ENCODE measurements at places on chromosomes 6 and 20.

- no peak for DNase-seq
Measured at GRCh38 chr20:34179637-34180360, 61.4 kb upstream of the ASIP start.

DNA sequence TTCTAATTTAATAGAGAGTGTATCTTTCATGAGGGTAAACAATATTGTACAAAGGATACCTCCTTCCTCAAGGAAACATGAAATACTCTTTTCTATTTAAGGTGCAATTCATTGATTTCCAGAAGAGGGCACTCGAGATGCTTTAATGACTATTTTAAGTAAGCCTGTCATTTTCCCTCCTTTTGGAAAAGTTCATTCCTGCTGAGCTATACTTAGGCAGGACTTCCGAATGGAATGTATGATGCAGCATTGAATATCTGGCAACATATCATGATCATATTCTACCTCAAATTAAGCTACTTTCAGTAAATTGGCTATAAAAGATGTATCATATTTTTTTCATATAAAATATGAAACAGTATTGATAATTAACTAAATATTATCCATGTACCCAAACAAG, 5.0 kb downstream of the DST start:
- DNase-seq, result no peak

- no peak for DNase-seq
Measured at GRCh38 chr6:19450651-19451050, 386.5 kb upstream of the ID4 start.

- DNase-seq, result no peak
Measured at GRCh38 chr6:46583081-46583480, 69.5 kb downstream of the CYP39A1 start.

- DNase-seq, result no peak
Measured at GRCh38 chr6:43074847-43075669, 1.1 kb upstream of the PTK7 start.

DNA sequence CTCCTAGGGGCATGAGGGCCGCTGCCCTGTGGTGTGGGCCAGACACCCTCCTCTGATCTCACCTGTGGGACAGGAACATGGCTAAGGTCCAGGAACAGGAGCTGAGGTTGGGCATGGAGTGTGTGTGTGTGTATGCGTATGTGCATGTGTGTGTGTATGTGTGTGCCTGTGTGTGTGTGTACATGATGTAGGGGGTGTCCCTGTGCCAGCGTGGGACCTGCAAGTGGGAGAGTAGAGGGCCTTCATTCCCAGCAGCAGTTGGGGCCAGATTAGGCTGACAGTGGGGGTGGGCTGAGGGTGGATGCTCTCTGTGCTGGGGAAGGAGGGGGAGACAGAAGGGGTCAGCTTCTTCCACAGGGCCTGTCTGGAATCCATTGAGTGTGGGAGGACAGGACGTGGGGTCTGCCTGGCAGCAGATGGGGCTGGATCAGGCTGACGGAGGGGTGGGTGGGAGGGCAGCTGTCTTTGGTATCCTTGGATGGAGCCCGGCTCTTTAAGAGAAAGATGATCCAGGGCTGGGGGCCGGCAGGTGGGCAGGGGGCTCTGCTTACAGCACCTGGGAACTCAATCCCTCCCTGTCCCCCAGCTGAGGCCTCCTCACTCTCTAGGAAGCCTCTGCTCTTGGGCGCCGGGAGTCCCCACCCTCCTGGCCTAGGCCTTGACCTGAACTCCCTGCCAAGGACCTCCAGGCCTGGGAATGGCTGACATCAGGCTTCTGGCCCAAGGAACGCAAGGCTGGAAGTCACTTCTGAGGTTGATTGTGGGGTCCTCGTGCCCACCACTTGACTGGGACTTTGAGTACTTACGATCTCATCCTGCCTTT, 44.0 kb downstream of the SPDEF start:
- peak; percentile 39 for DNase-seq

DNA sequence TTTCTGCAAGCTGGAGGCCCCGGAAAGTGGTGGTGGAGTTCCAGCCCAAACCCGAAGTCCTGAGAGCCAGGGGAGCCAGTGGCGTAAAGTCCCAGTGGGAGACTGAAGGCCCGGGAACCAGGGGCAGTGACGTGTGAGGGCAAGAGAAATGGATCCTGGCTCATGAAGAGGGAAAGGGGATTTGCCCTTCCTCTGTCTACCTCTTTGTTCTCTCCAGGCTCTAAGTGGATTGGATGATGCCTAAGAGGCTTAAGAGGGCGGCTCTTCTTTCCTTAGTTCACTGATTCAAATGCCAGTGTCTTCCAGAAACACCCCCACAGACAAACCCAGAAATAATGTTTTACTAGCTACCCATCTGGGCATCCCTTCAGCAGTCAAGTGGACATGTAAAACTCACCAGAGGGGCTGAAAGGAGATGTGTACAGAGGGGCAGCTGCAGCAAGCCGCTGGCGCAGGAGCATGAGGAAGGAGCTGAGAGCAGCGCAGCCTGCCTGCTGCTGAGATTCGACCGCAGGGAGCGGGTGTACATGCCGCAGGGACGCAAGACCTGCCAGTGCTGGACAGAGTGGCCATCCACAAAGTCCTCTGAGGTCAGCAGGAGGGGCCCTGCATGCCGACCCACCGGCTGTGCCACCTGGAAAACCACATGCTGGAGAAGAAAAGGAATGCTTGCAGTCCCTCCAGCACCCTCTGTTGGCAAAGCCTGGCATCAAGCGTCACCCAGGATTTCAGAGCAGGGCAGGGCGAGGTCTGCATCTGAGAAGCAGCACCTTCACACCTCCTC, 29.5 kb downstream of the CDYL start:
- DNase-seq, result peak; percentile 75

DNA sequence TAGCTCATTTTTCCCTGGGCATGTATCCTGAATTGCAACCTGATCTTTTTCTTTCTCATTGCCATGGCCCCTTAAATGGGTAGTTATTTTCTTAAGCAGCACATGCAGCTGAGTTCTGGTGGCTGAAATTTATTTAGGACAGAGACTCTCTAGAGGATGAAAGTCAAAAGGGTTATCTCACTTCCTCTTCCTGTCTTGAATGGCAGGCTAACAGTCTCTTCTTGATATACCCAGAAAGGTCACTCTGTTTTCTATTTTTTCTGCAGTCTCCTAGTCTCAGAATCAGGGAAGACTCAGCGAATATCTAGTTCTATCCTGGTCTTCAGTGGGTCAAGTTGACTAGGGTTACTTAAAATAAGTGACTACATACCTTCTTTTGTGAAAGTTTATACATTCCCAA, 243.3 kb downstream of the EPHA7 start:
- DNase-seq, result no peak

DNA sequence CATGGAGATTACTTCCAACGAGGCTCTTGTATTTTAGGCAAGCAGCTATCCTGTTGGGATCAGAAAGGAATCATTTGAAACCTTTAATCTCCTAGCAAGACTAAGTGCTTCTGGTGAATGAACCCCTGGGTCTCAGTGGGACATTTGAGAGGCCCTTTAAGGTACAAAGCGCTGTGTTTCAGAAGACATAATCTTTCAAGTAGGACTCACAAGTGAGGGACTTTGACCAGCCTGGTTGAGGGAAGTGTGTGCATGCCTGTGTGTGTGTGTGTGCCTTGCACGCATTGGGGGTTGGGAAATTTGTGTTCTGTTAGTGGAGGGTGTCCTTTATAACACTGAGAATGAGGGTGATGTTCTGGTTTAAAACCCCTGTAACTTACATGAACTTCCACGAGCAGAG, 64.4 kb upstream of the KCNG1 start:
- DNase-seq, result no peak

DNA sequence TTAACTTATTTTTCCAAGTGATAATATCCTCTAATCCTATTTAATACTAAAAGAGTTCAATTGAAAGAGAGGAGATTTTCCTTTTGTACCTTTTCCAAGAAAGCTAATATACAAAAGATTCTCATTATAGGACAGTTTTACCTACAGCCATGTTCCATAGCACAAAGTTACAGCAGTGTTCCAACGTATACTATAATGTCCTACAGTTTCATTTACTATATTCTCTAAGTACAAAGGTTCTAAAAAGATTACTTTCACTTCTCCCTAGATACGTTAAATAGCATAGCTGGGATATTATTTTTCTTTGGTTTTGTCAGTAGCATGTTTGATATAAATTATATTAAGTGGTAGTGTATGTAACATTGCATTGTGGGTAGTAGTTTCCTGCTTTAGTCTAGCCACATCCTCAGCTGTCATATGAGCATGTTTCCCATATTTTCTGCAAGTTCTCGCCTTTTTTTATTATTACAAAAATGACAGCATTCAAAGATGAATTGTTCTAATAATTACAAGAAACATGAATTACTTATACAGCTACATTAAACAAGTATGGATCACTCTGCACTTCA, 4.4 kb upstream of the RUNX2 start:
- no peak for DNase-seq

GRCh38 chr6:37554480-37554819, 54.8 kb upstream of the CCDC167 start:
- no peak for DNase-seq

DNA sequence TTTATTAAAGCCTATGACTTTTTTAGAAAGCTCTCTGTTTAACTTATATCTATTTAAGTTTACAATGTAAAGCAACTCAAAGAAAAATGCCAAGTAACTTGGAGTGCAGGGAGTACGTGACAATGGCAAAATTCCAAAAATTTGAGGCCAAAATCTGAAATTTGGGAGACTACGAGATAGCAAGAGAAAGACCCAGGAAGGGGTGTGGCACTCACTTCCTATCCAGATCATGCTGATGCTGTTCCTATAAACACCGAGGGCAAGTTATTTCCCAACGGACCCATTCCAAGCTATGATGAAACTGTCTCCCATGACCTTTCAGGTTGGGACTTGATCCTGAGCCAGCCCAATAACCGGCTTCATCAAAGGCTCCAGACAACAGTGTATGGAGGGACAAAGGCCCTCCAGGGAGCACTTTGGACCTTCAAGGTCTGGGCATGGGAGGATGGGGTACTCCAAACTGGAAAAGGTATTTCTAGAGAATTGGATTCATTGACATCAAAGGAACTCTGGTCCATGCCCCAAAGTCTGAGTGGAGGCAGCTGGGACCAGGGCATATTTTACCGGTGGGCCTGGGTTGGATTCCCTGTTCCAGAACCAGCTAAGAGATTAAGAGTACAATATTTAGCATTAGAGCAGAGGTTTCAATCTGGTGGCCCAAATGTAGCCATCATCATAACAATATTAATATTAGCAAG, 15.7 kb upstream of the SLC13A3 start:
- DNase-seq, result no peak

- no peak for DNase-seq
Measured at GRCh38 chr6:14102383-14102782, 15.2 kb upstream of the CD83 start.

- DNase-seq, result no peak
Measured at GRCh38 chr6:144417681-144418080, 132.5 kb downstream of the UTRN start.

DNA sequence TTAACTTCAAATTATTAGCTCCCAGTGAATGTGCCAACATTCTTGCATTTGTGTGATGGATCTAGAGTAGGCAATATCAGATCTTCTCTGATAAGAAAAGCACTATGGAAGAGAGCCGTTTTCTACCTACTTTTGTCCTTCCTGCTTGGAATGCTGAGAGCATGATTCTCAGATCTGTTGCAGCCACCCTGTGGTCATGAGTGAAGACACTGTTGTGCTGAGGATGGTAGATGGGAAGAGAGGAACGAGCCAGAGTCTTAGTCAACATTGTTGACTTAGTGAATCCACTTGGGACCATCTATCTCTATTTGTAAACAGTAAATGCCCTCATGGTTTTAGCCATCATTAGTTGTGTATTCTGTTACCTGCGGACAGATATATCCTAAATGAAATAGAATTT, 202.6 kb downstream of the CD109 start:
- no peak for DNase-seq

GRCh38 chr6:55438203-55438602, 110.9 kb downstream of the GFRAL start:
- no peak for DNase-seq

DNA sequence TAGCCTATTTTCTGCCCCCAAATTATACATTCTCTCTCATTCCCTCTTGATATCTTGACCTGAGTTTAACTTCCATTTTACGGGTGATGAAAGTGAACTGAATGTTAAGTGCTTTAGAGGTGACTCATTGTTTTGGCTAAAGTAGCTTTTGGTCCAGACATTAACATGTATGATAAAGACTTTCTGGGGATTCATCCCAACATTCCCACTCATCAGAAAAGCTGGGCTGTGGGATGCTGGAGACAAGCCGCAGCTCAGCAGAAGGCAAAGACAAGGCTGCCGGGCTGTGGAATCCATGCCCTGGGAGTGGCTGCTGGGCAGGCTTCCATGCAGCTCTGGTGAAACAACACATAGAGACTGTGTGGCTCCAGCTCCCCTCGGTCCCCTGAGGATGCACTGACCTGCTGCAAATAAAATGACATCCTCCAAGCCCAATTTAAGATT, 89.9 kb upstream of the SYNDIG1 start:
- DNase-seq, result peak; percentile 37

GRCh38 chr6:19549109-19549508, 288.1 kb upstream of the ID4 start:
- no peak for DNase-seq

GRCh38 chr6:125655511-125655910, 93.9 kb upstream of the HEY2 start:
- DNase-seq, result no peak

DNA sequence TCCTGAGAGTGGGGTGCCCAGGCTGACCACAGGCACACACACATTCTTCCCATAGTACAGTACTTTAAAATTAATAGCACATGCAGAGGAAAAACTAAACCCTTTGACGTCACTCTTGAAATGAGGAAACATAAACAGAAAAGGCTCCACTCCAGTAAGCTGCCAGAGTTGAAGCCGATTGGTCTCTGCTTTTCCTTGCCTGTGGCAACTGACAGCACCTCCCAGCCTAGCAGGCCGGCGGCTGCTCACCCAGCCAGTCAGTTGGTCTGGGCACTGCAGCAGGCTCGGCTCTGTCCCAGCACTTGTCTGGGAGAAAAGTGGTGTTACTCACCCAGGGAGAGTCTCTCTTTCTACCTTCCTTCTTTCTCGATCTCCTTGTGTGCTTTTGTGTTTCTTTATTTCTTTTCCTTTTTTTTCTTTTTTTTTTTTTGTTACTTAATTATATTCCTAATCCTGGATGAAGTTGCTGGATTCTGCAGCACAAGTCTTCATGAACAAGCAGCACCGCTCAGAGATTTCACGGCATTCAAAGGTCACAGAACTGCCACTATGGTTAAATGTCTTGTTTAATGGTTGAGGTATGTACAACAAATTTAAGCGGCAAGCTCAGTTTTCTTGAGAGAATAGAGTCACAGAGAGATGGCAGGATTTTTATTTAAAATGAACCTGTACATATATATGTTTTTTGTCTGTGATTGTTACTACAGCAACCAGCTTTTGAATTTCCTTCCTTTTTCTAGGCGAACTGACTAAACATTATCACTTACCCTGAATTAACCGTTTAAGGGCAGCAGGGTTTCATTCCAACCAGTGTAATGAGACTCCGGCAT, at the start of gene PDE7B:
Gene PDE7B (plus strand): TSS at position 260 of the 830 bp plus-strand sequence.
- peak; percentile 74 for DNase-seq

- no peak for DNase-seq
Measured at GRCh38 chr6:87907521-87907920, 140.1 kb upstream of the SPACA1 start.

DNA sequence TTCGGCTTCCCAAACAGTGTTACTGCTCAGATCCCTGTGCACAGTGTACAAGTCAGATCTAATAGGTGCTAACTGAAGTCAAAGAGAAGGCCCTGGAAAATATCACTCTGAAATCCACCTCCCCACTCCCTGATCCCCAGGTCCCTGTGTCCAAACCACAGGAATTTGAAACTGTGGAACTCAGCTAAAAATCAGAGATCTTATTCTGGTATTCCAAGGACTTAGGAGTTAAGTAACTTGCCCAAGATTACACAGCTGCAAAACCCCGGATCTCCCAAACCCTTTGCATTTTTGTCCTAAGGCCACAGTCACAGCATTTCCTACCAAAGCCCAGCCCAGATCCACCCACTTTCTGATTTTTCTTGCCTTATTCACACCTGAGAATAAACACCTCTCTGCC, 32.3 kb upstream of the SLC23A2 start:
- DNase-seq, result no peak
